ENCODE measurements at places on chromosomes 7 and 10.

GRCh38 chr10:113893570-113893969 is 39.1 kb downstream of the NHLRC2 start:
- DNase-seq, result no peak

- no peak for DNase-seq
These were observed 109.5 kb downstream of the UNCX start for GRCh38 chr7:1342090-1342640.

DNA sequence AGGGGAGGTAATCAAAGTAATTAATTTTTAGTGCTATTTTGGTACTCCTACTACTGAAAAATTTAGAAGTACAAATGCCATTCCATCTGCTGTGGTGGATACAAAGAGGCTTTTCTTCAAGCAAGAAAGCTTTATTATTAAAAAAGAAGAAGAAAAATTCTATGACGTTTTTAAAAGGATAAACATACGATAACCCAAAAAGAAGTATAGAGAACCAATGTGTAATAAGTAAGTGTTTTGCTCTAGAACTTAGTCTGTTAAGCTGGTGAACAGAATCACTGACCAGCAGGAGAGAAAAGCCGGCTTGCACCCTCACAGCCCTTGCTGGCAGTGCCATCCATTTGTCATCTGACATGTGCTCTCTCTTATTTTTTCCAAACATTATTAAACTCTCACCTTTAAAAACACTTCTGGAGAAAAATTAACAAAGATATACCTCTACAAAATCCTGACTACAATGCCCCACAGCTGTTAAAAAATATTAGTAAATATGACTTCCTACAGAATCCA is 81.5 kb downstream of the SRPK2 start:
- DNase-seq, result no peak

GRCh38 chr7:151351027-151351426 is 9.4 kb downstream of the NUB1 start:
- no peak for DNase-seq

GRCh38 chr7:27747589-27748368 is 7.8 kb downstream of the TAX1BP1 start:
- DNase-seq, result no peak

DNA sequence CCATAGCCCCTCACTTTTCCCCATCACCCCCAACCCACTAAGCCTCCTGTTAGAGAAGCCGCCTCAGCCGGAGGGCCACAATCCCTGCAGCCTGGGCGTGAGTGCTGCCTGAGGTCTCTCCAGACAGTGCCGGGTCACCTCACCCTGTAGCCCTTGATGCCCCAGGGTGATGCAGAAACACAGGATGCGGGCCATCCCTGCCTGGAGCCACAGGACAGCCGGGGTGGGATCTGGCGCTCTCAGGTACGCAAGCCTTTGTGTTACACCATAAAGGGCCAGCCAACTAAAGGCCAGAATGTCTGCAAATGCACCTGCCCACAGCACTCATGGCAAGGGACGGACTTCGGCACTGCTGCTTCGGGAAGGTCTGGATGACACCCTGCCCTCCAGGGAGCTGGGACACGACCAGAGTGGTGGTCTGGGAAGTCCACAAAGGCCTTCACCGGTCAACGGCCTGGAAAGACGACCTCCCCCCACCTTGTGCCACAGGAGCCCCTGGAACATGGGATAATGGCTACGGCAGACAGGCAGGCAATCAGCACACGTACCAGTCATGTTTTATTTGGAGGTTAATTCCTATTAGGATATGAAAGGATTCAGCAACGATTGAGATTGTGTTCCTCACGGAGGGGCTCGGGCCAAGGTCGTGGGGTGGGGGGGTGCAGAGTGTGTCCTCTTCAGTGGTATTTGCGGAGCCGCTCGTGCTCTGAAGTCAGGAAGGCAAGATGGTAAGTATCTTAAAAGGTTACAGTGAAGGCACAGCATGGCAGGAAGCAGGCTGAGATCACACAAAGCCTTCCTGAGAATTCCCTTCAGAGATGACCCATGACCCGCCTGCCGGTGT is 8.1 kb downstream of the ATP5MF start:
- DNase-seq, result no peak

- DNase-seq, result no peak
These were observed 249.7 kb downstream of the CREB5 start for GRCh38 chr7:28661826-28662595.

GRCh38 chr7:125084196-125084595 is 154.6 kb upstream of the POT1 start:
- no peak for DNase-seq

DNA sequence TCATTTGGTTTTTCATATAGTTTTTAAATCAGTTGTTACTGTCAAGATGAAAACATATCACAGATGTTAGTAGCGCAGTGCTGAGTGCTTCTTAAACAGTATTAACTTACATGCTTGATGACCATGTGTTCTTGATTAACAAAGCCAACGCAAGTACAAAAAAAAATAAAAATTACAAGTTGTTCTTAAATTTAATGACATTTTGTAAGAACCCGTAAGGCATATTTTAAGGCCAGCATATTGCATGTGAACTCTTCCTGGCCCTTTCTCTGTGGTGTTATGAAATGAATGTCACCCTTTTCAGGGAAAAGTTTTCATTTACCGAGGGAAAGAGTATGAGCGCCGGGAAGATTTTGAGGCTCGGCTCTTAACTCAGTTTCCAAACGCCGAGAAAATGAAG is 140.4 kb upstream of the NPS start:
- DNase-seq, result no peak

DNA sequence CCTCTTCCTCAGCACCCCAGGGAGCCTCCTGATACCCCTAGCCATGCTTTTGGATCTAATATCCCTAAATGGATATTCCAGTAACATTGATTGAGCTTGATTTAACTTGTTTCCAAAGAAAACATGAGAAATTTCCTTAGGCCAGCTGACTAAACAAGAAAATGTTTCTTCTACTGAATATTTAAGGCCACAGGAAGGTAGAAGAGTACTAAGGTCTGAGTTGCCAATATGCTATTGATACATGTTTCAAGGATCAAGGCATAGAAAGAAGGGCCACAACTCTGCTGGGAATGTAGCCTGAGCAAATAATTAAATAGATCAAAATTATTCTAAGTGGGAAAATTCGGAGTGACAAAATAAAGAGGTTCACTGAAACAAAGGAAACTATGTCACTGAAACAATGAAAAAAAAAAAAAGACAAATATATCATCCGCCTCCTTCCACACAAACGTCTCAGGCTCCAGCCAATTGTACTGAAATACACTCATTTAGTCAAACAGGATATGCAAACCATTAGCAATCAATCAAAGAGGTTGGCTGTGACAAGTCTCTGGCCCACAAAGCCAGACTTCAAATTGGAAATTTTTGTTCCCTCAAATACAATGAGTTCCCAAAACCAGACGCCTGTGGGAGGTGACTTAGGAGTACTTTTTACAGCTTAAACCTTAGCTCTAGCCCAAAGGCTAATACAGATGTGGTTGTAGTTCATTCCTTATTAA is 396.2 kb downstream of the HTR7 start:
- no peak for DNase-seq

DNA sequence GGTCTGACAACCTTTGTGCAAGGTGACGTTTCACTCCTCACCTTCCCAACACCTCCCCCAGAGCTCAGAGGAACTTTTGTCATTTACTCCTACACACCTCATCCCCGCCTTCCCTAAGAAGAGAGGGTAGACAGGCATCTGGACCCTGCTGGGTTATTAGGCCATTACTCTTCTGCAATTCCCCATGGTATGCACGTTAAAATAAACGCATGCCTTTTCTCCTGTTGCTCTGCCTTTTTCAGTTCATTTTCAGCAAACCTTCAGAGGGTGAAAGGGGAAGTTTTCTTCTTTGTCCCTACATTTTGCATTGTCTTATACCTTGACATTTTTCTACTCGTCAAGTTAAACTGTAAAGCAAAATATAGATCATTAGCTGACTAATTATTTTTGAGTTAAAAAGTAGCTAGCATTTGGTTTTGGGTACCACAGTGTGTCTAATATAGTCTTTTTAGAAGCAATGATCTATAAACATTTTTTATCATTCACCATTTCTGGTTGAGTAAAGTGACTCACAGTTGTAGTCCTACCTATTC is 10.5 kb upstream of the EDRF1 start:
- DNase-seq, result no peak

- DNase-seq, result peak; percentile 43
These were observed 66.7 kb downstream of the ST7 start for GRCh38 chr7:117019786-117020590.

Data from epithelial cell of prostate (primary cell).